H4 (cell line): ENCODE measurements at places on chromosomes 7 and 10. TPM values are rescaled to one million over a fixed set of nuclear protein-coding genes. Genes with fewer than 3 reads are reported as not detected.

MMD2 gene
- not detected in 2 replicates for total RNA-seq

GARS1 gene
- total RNA-seq, result 344 and 405 TPM in 2 replicates

LLCFC1 gene
- not detected in 2 replicates for total RNA-seq

CFAP70 gene
- 0.18 and 0.54 TPM in 2 replicates for total RNA-seq

PNLIPRP1 gene
- total RNA-seq, result not detected in 2 replicates

OPN4 gene
- 0.02 and 0.35 TPM in 2 replicates for total RNA-seq

DNAJC12 gene
- total RNA-seq, result 18.2 and 20.0 TPM in 2 replicates
